NCI-H524 (cell line): ENCODE measurements at places on chromosomes 3 and 15.

GRCh38 chr15:77840991-77841775 is 208.5 kb upstream of the LINGO1 start:
- no peak for DNase-seq

DNA sequence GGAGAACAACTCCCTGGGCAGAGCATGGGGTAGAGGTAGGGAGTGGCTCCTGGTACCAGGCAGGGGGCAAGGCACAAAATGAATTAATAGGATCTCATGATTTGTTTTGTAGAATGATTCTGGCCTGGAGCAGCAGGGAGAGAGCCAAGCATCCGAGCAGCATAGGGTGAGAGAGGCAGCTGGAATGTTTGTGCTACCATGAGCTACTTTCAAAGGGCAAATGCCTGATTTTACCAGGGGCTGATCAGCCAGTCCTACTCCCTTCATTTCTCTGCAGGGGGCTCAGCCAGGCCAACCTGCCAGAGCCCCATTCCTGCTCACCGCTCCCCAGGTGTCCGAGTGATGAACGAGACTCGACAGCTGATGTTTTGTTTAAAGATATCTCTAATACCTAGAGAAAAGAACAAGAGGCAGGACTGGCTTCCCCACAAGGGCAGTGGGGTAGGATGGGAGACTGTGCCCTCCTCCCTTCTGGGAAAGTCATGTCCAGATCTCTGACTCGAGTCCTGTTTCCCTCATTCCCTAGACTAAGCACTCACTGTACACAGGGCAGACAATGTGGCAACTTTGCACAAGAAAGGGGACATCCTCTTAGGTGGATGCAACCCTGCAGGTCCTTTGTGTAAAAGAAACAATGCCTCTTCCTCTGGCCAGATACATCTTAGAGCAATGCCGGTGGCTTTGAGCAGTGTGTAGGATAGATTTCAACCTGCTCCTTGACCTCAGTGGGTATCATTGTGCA is 12.9 kb downstream of the DUOX2 start:
- DNase-seq = no peak

DNA sequence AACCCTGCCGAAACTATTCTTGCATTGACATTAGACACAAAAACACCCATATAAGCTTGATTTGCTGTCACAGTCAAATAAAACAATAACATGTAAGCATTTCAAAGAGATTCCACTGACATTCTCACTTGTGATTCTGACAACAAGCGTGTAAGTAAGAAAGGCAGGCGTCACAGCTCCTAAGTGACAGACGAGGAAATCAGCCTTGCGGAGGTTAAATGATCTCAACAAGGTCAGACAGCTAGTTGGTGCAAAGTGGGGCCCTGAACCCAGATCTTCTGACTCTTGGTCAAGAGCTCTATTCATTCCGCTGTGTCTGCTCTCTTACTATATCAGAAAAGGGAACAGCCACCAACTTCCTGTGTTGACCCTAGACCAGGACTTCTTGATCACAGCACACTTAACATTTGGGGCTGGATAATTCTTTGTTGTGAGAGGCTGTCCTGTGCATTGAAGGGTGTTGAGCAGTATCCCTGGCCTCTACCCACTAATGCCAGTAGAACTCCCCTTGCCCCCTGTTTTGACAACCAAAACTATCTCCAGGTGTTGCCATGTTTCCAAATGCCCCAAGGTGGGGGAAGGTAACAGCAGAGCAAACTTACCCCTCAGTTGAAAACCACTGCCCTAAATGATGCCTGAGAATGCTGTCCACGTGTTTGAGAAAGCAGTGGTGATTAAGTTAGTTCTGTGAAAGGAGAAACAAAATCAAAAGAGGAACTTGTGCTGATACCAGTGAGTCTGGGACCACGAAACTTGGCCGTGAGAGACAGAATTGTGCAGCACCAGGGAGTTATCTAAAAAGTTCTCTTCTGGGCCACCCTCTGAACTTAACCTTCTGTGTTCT is 86.1 kb downstream of the LIPC start:
- DNase-seq = no peak

DNA sequence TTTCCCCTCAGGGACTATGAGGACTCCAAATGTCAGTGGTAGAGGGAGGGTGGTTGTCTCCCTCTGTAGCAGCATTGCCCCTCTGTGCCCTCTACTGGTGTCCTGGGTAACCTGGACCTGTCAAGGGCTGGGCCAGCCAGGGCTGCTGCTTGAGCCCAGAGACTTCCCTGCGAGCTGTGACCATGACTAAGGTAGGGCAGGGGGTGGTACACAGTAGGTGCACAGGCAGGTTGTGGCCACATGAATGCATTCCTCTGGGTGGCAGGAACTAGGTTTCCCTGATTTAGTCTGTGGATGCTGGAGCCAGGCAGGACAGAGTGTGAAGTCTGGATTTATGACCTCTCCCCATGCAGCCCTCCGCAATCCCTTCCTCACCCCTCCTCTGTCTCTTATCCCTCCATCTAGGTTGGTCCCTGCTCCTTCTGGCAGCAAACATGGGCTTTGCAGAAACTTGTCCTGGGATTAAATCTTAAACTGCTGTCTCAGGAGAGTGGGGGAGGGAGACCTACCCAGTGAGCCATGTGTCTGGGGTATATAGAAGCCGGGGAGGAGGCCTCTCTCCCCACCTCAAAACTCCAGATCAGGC is 8.7 kb upstream of the SEMA3F start:
- DNase-seq = peak; percentile 85

- no peak for DNase-seq
Measured at GRCh38 chr3:9783954-9784353, 8.3 kb downstream of the TADA3 start.

GRCh38 chr15:73655724-73656123 is 22.5 kb upstream of the NPTN start:
- no peak for DNase-seq

- no peak for DNase-seq
Measured at GRCh38 chr3:113634782-113635474, 61.5 kb downstream of the USF3 start.

DNA sequence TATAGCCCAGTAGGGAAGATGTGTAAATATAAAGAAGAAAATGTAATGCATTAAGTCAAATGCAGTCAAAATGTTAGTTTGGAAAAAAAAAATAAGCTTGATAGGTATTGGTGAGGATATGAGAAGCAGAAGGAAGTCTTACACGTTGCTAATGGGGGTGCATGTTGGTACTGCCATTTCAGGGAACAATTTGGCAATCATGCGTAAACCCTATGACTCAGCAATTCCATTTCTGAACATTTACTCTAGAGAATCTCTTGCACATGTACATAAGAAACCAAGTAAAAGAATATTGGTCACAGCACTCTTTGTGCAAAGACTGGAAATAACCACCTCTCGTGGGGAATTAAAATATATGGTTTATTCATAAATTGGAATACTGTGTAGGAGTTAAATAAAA is 35.5 kb upstream of the TIMP4 start:
- no peak for DNase-seq

GRCh38 chr3:193593668-193594030 is 641 bp downstream of the OPA1 start:
- peak; percentile 43 for DNase-seq

GRCh38 chr3:159854500-159855124 is 134.0 kb upstream of the IL12A start:
- no peak for DNase-seq

DNA sequence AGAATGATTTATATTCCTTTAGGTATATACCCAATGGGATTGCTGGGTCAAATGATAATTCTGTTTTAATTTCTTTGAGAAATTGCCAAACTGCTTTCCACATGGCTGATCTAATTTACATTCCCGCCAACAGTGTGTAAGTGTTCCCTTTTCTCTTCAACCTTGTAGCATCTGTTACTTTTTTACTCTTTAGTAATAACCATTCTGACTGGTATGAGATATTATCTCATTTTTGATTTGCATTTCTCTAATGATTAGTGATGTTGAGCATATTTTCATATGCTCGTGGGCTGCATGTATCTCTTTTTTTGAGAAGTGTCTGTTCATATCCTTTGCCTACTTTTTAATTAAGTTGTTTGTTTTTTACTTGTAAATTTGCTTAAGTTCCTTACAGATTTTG is 1264.2 kb downstream of the OTOL1 start:
- peak; percentile 59 for DNase-seq

- DNase-seq = no peak
Measured at GRCh38 chr15:72006382-72006781, 111.6 kb downstream of the MYO9A start.

DNA sequence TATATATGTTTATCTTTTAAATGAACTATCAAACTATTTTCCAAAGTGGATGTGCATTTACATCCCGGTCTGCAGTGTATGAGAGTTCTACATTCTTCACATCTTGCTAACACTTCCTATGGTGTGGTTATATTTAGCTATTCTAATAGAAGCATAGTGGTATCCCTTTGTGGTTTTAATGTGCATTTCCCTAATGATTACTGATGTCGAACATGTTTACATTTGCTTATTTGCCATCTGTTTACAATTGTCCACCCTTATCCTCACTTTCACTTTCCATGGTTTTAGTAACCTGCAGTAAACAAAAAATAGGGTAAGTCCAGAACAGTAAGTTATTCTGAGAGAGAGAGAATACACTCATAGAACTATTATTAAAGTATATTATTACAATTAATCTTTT is 360.5 kb upstream of the NAALADL2 start:
- DNase-seq = no peak

- DNase-seq = peak; percentile 24
Measured at GRCh38 chr3:47803480-47804025, 615 bp downstream of the DHX30 start.

DNA sequence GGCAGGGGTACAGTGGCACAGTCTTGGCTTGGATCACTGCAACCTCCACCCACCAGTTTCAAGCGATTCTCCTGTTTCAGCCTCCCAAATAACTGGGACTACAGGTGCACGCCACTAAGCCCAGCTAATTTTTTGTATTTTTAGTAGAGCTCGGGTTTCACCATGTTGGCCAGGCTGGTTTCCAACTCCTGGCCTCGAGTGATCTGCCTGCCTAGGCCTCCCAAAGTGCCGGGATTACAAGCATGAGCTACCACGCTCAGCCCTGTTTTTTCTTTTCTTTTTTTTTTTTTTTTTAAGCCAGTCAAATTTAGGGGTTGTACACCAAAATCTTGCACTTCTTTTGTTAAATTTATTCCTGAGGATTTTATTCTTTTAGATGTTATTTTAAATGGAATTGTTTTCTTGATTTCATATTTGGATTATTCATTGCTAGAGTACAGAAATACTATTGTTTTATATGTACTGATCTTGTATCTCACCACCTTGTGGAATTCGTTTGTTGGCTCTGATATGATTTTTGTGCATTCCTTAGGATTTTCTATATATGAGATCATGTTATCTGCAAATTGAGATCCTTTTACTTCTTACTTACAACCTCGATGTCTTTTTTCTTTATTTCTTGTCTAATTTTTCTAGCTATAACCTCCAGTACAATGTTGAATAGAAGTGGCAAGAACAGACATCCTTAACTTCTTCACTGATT is 65.6 kb downstream of the ZNF609 start:
- no peak for DNase-seq

DNA sequence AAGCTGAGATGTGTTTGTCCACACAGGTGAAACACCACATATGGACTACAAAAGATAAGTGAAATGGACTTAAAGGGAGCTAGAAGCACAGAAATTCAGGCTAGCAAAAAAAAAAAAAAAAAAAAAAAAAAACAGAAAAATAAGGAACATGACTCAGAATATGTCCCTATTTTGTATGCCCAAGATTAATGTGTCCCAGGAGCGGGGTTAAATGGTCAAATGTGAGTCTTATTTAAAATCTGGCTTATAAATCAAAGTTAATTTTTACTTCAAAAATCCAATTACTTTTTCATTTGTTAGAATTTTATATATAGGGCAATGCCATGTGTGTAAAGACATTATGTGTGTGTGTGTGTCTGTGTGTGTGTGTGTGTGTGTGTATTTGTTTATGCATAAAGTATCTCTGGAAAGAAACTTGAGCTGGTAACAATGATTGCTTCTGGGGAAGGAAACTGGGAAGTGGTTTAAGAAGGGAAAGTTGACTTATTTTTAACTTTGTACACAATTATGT is 986.5 kb downstream of the ROBO2 start:
- no peak for DNase-seq

- DNase-seq = peak; percentile 65
Measured at GRCh38 chr3:154102225-154102624, 19.0 kb upstream of the ARHGEF26 start.

DNA sequence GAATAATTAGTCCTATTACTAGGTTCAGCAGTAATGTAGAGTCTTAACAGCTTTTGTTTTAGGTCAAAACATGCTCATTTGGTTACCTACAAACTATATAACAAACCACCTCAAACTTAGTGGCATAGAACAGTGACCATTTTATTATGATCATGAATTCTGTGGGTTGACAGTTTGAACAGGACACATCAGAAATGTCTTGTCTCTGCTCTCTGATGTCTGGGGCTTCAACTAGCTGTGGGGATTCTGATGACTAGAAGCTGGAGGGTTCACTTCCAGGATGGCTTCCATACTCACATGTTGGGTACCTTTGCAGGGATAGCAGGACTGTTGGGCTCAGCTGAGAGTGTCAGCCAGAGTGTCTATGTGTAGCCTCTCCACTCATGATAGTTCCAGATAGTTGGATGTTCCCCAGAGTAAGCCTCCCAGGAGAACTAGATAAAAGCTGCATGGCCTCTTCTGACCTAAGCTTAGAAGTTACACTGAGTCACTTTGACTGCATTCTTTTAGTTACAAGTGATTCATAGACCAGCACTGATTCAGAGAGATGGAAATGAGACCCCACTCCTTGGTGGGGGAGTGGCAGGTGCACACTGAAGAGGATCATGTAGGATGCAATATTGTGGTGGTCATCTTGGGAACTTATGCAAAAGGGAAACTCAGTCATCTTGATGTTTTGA is 32.6 kb downstream of the PLCL2 start:
- DNase-seq = no peak

DNA sequence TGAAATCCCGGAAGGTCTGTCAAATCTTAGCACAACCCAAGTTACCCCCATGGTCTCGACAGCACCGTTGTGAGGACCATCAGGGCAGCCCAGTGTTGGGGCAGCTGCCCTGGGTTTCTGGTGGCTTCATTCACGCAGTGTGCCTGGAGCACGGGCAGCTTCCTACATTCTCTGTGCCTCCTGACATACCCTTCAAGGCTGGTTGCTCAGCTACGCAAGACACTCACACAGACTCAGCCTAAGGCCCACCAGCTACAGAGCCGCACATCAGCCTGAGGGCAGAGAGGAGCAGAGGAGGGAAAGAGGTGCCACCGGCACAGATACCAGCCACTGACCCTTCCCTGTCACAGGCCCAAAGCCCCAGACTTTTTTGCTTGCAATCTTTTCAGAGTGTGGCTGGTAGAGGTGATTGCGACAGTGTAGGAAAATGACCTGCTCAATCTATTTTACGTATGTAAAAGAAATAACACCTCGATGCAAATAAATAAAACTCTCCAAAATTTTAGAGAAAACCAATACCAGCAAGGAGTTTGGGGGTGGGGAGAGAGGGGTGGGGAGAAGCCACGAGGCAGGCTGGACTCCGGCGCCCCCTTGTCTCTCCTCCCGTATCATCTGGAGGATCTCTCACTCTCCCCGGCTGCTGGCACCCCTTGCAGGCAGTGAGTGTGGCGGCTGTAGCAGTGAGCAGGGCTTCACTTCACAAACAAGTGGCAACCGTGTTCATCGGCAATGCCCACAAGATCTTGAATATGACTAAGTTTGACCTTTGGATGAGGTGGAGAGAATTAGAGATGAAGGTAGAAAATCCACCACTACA is 12.7 kb downstream of the CSPG5 start:
- no peak for DNase-seq
